ENCODE measurements at places on chromosomes 12 and 14.

GRCh38 chr14:93084866-93085857 is 30.6 kb downstream of the ITPK1 start:
- no peak for DNase-seq

DNA sequence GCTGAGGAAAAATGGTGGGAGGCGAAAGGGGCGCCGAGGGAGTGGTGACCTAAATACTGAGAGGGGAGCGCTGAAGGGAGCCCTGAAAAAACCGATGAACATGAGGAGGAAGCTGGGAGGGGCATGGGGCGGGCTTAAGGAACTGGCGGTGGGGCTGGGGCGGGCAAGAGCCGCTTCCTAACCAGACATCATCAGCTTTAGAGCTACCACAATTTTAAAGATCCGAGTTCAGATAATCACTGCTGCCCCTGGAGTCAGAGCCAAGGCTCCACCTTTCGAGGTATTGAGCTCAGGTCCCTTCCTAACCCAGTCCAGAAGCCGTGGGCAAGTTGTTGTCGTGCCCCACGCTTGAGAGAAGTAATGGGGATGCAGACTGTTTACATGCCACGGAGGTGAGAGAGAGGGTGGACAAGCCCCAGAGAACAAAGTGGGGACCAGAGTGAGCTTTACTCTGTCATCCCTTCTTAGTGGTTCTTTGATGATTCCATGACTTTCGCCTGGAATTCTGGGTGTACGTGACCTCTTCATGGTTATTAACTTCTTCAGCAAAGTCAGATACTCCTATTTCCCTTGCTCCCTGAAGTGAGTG is 393 bp downstream of the ORMDL2 start:
- no peak for DNase-seq

DNA sequence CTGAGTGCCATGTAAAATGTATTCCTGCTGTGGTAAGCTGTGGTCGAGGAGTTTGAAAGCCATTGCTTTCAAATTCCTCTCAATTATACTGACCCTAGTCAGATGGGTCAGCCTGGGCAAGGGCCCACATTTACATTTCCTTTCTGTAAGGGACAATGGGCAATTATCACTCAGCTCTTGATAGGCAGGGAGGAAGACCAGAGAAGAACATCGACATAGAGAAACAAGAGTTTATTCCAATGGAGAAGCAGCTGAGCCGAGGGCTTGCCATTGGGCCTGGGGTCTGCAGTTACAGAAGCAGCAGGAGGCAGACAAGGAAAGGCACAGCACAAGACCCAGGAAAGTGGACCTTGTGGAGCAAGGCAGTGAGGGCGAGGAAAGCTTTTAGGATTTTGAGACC is 9.7 kb downstream of the NRIP2 start:
- no peak for DNase-seq

DNA sequence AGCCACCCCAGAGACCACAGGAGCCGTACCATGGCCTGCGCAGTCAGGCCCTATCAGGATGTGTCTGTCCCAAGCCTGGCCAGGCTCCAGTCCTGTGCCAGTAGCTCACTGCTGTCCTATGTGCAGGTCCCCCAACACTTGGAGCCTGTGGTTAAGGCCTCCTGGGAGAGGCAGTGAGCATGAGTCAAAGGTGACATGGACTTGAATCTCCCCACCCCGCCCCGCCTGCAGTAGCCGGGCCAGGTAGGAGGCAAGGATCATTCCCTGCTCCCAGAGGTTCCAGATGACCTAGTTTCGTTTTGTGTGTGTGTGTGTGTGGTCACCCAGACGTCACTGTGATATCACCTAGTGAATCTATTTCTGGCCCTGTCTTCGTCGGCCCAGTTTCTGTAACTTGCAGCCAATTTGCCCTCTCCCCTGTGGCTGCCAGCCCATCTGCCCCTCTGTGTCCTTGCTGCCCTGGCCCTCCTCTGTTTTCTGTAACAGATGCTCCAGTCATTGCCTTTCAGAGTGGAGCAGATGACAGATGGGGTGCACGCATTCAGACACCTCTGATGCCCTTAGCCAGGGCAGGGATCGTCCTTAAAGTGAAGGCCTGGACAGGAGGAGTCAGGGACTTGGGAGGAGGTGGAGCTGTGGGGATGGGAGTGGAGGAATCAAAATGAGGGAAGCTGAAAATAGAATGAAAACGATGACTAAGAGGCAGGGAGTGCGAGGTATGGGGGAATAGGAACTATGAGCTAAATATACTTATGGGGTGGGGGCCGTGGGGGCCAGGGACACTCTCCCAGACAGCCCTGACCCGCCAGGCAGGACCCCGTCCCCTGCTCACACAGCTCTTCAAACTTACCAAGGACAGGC is 37.4 kb downstream of the SLC6A12 start:
- DNase-seq, result peak; percentile 21

GRCh38 chr14:68974759-68975347 is 4.2 kb downstream of the ACTN1 start:
- DNase-seq, result peak; percentile 52

GRCh38 chr12:19440916-19441315 is 1.6 kb downstream of the AEBP2 start:
- no peak for DNase-seq

DNA sequence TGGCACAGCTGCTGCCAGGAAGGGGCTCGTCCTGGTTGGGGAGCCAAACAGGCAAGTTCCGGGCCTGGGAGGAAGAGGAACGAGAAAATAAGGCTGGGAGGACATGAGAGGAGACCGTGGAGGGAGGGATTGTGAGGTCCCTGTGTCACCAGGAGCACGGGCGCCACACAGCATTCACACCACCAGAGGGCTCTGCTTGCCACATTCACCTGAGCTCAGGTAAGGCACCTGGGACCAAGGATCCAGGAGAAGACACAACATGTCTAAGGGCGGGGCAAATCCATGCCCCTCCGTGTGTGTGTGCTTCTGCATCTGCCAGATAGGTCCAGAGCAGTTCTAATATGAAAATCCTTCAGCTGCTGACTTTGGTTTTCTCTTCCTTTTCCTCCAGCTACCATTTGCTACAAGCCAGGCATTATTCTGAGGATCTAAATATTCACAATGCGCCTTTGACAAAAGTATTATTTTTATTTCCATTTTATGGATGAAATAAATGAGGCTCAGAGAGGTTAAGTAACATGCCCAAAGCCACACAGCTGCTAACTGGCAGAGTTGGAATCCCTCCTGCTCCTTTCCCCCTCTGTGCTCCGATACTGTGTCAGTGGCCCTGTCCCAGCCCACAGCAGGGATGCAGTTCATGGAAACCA is 14.6 kb downstream of the RAPGEF3 start:
- no peak for DNase-seq

- DNase-seq, result no peak
These were observed 7.1 kb downstream of the P2RX4 start for GRCh38 chr12:121217063-121217462.

GRCh38 chr14:77459072-77459723 is 1.3 kb downstream of the AHSA1 start:
- DNase-seq, result no peak

- peak; percentile 89 for DNase-seq
These were observed 636 bp downstream of the FBXO33 start for GRCh38 chr14:39431416-39432178.

GRCh38 chr12:13060581-13060980 is 16.4 kb downstream of the FAM234B start:
- no peak for DNase-seq

- no peak for DNase-seq
These were observed 61.1 kb upstream of the PTPRB start for GRCh38 chr12:70698345-70698744.

DNA sequence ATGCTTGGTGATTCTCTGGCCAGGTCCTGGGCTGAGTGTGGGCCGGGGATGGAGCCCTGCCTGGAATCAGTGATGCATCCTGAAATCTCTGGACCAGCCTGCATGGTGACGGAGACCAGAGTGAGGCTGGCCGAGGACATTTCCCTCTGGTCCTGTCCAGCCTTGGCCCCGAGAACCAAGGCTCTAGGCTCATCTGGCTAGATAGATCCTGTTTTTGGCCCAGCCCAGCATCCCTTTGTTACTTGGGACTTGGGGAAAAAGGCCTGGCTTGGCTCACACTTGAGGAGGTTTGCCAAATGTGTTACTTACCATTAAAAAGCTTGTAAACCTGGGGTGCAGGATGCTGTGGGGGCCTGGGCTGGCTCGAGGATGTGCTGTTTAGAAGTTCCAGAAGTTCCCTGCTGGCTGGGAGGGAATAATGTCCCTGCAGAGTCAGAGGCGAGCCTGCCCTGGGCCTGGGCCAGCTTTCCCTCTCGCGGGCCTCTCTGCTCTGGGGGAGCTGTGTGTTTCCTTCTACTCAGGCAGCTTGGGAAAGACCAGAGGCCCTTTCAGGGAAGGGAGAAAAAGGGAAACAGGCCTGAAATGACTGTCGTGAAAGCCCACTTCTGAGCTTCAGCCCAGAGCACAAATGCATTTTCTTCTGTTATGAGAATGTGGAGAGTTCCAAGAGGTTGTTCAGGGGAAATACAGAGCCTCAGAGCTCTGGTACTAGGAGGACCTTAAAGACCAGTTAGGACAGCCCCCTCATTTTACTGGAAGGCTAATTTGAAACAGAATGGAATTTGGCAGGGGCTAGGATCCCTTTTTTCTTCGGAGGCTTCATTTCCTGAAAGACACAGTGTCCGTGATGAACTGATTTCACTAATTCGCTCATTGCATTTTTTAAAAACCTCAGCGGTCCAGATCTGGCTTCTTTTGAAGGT is 47.2 kb upstream of the CTDSP2 start:
- DNase-seq, result peak; percentile 93

GRCh38 chr14:103260629-103261124 is 73.4 kb upstream of the EIF5 start:
- no peak for DNase-seq

DNA sequence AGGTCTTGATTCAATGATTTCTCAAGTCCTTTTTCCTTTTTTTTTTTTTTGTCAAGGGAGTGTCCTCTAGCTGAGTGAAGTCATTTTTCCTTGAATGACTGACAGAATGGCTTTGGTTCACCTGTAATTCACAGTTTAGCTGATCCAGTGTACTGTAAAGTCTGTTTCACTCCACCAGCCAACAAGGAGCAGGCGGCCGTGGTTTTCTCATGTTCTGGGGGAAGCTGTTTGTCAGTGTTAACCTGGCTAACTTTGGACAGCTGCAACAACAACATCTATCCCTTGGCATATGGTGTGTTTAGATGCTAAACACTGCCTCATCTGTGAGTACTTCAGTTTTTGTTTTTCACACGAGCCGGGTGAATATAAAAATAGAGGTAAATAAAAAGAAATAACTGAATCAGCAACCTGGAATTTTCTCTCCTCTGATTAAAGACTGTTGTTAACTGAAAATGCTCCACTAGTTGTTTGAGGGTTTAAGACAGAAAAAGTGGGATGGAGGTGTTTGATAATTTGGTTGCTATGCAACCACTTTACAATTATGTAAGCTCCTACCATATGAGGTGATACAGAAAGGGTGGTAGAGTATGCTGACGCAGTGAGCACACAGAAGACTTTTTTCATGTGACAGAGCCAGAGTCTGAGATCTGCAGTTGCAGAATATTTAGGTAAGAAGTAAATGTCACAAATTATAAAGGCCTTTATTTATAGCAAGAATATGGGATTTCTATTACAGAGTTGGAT is 50.3 kb upstream of the SLC2A13 start:
- no peak for DNase-seq

DNA sequence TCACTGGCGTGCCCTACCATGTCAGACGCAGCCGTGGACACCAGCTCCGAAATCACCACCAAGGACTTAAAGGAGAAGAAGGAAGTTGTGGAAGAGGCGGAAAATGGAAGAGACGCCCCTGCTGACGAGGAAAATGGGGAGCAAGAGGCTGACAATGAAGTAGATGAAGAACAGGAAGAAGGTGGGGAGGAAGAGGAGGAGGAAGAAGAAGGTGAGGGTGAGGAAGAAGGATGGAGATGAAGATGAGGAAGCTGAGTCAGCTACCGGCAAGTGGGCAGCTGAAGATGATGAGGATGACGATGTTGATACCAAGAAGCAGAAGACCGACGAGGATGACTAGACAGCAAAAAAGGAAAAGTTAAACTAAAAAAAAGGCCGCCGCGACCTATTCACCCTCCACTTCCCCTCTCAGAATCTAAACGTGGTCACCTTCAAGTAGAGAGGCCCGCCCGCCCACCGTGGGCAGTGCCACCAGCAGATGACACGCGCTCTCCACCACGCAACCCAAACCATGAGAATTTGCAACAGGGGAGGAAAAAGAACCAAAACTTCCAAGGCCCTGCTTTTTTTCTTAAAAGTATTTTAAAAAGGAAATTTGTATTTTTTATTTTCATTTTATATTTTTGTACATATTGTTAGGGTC is 13.2 kb downstream of the TRIP11 start:
- no peak for DNase-seq

DNA sequence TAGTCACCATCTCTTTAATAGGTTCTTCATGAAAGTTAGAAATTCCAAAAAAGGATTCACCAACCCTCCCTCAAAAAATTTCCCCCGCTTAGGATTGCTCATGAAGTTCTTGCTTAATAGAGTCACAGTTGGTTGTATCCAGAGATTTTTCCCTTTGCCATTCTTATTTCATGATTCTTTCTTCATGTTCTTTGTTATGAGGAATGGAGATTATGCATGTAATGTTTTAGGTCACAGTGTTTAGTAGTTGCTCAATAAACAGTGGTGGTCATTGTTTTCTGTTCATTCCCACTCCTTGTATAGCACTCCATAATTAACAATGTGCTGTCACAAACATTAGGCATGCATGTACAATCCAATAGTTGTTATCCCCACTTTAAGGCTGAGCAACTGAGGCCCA is 51.2 kb upstream of the RTRAF start:
- DNase-seq, result no peak

GRCh38 chr14:38174711-38175110 is 33.0 kb upstream of the SSTR1 start:
- DNase-seq, result no peak

DNA sequence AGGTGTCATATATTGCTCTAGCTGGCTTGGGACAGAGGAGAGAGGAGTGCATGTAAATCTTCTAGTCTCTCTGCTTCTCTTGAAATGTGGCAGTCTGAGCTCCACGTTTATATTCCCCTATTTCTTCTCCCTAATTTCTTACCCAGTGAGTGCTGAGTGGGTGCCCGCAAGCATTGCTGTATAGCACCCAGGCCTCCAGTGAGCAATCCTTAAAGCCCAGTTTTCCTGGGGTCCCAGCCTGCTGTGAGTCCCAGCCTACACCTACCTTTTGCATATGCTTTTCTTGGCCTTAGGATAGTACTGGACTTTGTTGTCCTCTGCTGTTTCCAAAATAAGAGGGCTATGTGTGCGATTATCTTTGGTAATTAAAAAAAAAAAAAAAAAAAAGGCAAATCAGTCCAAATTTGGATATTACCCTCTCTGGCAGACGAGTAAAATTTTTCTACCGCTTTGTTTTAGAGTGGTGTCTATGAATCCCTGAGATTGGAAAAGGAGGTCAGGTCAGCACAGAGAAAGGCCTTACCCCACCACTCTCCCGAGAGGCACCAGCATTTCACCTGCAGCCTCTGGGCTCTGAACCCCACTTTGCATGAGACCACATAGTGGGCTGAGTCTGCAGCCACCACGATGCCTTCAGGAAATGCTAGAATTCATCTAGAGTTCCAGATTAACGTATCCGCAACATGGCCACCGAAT is 1.1 kb downstream of the MGST1 start:
- no peak for DNase-seq

GRCh38 chr12:98591209-98591608 is 2.3 kb upstream of the SLC25A3 start:
- DNase-seq, result no peak

- no peak for DNase-seq
These were observed 76.4 kb upstream of the FOXG1 start for GRCh38 chr14:28690029-28690692.
